ENCODE measurements at places on chromosomes 16 and 17.

- DNase-seq: no peak
Observed at GRCh38 chr16:987906-988305, 6.3 kb downstream of the SOX8 start.

- DNase-seq: no peak
Observed at GRCh38 chr16:51651061-51651466, 500.0 kb upstream of the SALL1 start.

DNA sequence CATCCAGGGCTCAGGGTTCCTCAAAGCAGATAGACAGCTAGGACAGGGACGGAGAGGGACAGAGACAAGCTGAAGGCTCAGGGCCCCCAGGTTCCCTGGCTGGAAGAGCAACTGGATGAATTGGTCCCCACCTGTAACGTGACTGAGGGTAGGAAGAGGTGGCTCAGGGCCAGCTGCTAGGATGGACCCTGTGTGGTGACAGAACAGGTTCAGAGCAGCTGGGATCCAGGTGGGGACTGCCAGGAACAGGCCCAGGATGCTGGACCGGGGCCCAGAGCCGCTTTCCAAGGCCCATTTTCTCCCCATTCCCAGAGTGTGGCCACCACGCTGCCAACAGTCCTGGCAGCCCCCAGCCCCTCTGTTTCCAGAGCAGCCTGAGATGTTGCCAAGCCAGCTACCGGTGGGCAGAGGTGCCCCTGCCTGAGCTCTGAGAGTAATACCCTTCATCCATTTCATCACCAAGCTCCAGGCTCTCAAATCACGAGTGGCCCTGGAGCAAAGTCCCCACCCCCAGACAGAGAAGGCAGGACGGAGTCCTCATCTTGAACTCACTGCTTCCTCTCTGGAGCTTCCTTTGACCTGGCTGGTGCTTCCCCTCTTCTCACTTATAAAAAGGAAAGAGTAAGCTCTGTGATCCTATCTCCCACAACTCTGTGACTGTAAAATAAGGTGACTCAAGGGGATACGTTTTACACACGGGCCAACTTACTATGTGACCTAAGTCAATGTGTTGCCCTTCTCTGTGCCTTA, 79.6 kb downstream of the TMEM132E start:
- DNase-seq: no peak

GRCh38 chr17:11893862-11894261, 103.4 kb downstream of the ZNF18 start:
- no peak for DNase-seq

DNA sequence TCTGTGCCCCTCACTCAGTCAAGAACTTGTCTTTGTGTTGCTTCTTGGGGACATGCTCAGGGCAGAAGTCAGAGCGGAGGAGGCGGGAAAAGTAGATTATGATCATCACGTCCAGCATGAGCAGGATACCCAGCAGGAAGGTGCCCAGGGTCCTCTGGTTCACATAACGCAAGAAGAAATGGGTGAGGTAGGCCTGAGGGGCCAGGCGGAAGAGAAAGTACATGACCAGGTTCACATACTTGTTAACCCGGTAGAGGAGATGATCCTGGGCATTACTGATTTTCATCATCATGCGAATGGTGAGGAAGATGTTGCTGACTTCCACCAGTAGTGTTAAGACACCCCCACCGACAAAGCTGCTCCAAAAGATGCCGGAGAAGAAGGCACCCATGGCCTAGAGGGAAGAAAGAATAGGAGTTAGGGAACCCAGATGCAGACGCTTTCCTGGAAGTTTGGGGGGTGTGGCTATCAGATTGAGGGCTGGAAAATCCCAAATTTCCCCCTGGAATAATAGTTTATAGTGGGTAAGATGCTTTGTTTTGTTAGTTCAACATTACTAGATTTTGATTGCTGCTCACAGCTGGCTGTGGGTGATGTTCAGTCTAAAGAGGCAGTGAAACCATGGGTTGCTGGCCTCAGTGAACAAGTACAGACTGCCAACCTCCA, 1.4 kb downstream of the TLCD1 start:
- no peak for DNase-seq

DNA sequence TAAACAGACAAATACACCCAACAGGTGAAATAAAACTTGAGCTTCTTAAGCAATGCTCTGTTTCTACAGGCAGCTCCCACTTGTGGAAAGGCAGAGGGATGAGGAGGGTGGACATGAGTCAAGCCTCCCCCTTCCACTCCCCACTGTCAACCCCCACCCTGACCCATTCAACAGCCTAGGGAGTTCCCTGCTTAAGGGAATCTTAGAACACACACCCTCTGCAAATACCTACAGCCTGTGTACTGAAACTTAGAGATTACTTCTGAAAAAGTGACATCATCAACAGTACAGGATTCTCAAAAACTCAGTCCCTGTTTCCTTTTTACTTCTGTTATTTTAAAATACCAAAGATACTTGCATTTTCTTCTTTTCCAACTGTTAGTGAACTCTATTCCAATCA, 345.4 kb downstream of the SOX9 start:
- DNase-seq: no peak

- no peak for DNase-seq
Observed at GRCh38 chr16:71338632-71339031, 19.9 kb upstream of the CALB2 start.

- no peak for DNase-seq
Observed at GRCh38 chr17:21233581-21234347, 19.4 kb downstream of the NATD1 start.

DNA sequence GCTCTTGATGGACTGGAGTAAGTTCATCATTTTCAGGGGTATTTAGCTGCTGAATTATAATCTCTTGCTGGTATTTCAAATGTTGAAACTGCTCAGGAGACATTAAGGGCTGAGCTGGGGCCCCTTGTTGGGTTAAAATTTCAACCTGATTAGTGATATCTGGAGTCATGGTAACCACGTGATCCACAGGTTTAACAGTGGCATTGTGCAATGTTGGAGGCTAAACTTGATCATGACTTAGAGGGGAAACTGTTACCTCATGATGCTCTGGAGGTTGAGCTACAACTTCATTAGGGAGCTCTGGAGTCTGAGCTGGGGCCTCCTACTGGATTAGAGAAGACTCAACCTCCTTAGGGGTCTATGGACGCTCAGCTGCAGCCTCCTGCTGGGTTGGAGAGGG, 17.2 kb upstream of the MPP2 start:
- DNase-seq: no peak

DNA sequence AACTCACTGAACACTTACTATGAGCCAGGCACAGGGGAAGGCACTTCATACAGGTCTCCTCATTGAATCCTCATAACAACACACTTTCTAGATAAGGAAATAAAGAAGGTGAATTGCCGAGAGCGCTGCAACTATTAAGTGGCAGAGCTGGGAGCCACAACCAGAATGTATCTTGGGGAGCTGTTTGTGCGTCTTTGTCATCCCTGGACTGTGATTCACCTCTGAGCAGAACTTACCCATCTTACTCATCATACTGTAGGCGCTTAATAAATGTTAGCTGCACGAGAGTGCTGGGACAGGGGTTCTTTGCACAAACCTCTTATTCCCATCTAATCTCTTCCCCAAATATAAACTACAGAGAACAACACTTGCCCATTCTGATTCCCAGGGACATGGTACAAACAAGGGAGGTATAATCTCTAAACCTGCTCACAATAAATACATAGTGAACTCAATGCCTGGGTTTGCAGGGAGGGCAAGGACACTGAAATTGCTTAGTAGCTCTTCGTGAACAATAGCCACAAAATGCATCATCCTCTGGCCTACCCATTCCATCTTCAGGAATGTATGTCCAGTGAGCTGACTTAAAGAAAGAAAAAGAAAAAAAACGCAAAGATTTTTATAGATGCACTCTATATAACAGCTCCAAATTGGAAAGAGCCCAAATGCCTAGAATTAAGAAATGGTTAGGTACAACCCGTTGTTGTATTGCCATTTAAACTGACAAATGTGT, 43.0 kb downstream of the MYO18A start:
- DNase-seq: no peak

DNA sequence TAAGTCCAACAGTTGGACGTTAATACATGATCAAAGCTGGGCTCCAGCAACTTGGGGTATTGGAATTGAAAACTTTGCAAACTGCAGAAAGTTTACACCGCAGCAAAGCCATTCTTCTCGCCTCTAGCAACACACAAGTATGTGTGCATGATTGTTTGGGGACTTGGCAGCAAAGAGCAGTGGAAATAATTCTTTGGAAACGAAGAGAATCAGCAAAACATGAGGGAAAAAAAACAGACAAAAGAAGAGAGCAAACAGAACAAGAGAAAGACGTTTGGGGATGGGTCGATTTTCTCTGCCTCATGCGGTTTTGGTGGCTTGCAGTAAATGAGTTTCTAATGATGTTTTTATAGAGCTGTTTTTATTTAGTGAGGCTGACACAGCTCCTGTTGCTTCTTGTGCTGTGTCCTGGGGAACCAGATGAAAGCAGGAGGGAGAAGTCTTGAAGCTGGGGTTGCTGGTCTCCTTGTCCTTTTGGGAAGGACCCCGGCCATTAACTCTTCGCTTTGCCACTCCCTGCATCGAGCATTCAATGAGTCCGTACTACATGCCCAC, 502.9 kb downstream of the GRIN2A start:
- DNase-seq: no peak

- DNase-seq: no peak
Observed at GRCh38 chr16:4976079-4976478, 17.9 kb downstream of the SEC14L5 start.

GRCh38 chr16:11697319-11697718, 29.1 kb downstream of the SNN start:
- no peak for DNase-seq

DNA sequence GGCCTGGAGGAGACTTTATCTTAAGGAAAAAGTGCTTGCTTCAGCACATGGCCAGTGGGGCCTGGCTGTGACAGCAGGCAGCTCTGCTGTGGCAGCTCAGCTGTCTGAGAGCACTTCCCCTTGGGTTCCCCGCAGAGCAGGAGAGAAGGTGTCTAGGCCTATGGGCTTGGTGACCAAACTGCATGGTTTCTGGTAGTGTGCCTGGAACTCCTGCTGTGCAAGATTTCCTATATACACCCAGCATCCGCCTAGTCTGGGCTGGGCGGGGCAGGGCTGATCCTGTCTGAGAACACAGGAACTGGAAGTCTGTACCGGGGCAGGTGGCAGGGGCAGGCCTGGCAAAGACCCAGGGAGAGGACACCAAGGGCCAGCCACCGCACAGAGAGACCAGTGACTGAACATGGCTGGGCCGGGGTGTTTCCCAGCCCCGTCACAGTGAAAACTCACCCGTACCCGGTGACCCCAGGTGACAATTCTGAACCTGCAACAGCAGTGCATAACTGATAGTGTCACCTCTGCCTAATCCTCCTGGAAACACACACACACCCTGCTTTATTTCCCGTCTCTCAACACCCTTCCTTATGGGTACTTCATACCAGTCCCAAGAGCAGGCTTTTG, 39.3 kb downstream of the CHD9 start:
- DNase-seq: peak; percentile 24

DNA sequence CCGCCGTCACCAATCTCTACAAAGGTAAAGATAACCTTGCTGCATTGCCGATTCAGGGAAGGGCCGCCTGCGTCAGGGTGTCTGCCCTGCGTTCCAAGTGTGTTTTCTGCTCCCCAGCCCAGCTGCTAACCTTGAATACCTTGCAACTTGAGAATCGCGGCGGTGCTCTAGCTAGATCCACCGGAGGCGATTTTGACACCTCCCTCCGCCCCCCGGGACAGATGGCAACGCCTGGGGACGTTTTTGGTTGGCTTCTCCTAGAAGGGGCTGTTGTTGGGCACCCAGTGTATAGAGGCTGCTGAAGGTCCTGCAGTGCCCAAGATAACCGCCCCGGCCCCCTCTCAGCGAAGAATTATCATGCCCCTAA, 1.5 kb downstream of the HAPSTR1 start:
- DNase-seq: peak; percentile 16

DNA sequence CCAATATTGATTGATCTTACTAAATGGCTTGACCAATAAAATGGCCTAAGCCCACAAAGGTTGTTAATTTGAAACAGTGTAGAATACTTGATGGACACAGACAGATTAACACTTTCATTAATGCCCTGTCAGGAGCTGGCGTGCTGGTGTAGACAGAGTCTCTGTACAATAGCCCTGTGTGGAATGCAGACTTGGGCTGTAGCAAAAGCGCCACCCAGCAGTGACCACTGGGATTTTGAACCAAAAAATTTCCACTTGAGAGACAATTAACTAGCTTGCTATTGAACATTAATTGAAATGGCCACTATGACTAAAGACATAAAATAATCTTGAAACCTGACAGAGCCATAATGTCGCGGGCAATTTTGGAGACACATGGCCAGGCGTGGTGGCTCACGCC, 19.7 kb upstream of the GUCY2D start:
- DNase-seq: no peak

DNA sequence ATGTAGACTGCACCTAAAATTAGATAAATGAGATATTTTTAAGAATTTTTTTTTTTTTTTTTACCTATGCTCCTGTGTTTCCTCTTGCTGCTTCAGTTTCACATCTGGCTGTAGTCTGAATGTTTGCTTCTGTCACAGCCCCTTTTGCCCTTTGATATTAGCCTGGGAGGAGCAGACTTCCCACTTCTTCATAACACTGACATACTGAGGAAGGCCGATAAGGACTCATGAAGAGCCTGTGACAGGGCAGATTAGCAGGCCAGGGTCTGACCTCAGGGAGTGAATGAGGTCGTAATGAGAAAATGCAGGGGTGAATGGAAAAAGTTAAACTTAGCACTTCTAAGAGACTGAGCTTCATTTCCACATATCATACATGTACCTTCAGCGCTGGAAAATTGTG, at the start of gene SLFN14:
SLFN14 (minus strand) TSS at position 117 of the 400 bp plus-strand sequence. CDS start 2,757 bp downstream, outside the sequence.
- no peak for DNase-seq

DNA sequence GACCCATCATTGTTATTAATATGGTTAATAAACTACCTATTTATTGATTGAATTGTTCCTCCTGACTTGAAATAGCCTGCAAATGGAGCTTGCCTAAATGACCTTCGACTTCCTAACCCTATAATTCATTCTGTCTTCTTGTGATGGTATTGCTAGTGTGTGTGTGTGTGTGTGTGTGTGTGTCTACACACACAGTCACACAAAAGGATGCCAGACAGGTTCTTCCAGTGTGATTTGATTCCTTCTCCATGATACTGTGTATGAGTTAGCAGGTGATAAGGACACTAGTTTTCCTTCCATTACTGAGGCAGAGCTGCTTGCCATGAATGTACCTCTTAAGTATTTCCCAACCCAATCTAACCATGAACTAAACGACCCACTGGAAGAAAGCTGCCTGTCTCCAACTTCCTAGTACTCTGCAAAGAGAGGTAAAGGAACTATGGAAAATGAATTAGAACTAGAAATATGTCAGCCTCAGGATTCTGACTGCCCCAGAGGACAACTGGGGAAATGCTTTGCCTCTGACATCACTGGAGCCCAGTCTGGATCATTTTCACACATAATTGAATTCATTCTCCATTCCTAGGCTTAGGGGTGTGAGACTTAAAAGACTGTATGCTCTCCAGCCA, 3.5 kb upstream of the CDC6 start:
- DNase-seq: no peak

Measured in CD4-positive, alpha-beta T cell treated with Interleukin-6 at 100 ng/mL for 8 hours (primary cell).